ENCODE measurements at places on chromosomes 16 and 17.

DNA sequence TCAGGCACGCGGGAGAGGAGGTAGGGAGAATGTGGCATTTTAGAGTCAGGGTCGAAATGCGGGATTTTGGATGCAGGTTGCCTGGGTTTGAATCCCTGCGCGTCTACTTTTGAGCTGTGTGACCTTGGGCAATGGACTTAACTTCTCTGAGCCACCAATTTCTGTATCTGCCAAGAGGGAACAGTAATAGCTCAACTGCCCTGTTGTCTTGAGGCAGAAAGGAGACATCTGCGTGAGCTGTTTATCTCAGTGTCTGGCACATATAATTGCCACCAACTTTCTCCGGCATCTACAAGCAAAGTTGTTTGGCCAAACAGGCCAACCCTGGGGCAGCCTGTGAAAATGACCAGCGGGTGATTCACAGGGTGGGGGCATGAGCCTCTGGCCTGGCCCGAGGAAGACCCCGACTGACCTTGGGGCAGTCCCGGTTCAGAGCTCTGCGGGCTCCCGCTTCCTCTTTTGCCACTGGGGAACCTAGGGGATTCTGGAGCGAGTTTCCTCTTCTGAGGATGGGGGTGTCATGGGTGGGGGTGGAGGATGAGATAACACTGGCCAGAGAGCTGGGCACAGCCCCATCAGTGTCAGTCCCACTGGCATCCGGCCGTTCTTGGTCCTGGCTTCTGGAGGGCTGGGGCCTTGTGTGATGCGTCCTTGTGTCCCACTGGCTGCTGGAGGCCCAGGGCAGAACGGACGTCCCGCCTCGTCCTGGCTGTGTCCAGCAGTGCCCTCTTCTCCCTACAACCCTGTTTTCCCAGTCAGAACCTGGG, 1.3 kb downstream of the SNN start:
- DNase-seq, result no peak

GRCh38 chr17:77111934-77112296, 28.9 kb upstream of the SEC14L1 start:
- no peak for DNase-seq

DNA sequence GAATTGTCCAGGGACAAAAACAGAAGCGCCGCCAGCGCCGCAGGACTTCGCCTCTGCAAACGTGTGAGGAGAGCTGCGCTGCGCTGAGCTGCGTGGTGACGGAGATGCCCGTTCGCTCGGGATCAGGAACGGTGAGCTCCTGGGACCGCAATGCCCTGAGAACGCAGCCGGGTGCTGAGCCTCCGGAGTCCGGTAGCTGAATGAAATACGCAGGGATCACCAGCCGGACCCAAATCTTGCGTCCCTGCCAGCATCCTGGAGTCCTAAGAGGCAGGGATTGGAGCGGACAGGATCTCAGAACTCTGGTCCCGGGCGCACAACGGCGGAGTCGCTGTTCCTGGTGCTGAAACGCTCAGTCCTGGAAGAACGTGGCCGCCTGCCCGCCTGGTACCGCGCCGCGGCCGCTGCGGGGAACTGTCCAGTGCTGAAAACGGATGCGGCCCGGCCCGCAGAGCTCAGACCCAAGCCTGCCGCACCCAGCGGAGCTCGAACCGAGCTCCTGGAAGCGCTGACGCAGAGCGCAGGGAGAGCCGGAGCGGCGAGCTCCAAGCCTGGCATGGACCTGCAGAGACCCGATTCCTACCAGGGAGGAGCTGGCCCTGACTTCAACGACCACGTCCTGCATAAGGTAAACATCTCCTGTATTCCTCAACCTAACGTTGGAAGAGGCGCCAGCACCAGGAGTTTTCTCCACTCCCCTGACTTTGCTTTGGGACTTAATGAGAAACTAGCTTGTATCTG, 41.5 kb downstream of the CD300LF start:
- DNase-seq, result peak; percentile 37

DNA sequence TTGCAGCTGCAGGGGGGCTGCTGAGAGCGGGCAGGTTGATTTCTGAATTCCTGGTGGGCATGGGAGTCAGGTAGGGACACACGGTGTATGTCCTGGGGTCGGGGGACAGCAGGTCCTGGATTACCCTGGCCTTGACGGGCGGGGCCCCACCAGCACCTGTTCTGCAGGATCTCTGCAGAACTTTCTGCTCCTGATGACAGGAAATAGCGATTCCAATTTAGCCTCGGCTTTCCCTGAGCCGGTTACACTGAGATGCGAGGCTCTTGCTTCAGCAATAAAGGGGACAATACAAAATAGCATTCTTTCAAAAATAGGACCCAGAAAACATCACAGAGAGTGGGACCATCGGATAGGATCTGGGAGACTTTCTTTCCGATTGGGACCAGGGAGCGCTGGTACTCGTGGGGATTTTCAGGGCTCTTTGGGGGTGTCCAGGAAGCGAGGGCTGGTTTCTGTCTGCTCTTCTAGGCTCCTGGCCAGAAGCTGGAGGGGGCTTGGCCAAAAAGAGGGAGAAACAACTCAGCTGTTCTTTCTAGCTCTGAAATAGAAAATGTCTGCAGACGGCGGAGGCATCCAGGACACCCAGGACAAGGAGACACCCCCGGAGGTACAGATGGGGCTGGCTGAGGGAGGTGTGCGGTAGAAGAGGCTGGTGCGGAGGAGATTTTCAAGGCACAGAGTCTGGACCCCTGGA, 642 bp downstream of the ZNF205 start:
- no peak for DNase-seq

DNA sequence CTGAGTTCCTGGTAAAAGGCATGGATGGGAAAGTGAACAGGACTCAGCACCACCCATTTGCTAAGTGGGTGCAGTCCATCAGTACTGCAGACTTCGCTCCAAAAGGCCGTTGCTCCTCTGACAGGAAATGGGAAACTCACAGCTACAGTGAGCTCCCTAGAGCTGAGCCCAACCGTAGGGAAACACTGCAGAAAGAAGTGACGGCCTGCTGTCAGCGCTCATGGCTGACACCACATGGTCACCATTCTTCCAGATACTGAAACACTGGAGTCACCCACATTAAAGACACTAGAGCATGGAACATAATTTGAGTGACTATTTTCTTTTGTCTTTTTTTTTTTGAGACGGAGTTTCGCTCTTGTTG, 31.9 kb downstream of the UBE2O start:
- DNase-seq, result no peak

GRCh38 chr17:227078-227945, 45.9 kb upstream of the DOC2B start:
- DNase-seq, result no peak

DNA sequence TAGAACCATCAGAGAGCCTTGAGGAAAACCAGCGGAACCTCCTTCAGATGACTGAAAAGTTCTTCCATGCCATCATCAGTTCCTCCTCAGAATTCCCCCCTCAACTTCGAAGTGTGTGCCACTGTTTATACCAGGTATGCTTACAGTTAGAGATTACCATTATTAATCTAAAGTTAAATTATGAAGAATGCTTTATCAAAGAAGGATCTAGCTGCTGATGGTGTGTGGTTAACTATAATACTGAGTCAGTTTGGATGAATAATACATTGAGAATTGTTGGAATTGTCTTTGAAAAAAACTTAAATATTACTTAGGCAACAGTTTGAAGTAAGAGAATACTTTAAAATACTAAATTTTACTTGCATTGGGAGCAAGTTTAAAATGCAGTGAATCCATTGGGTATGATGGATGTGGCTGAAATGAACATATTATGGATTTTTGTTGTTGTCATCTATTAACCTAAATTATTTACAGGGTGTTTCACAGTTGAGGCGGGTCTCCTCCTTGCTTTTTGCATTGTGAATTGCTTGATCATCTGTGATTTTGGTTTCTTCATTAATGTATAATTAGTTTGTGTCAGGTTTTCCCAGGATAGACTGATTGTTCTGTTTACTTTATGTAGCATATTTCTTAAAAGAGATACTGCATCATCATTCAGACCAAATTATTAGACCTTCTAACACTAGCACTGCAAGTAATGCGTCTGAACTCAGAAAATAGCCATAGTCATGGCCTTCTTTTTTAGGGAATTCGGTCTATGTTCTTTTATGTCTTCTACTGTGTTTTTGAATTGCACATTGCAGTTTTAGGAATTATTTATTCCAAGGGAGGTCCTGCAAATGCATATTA, 47.8 kb downstream of the OMG start:
- DNase-seq, result no peak

GRCh38 chr17:7060165-7060891, 16.4 kb upstream of the SLC16A11 start:
- no peak for DNase-seq

GRCh38 chr17:79755591-79755990, 22.4 kb upstream of the CBX2 start:
- DNase-seq, result no peak

- no peak for DNase-seq
These were observed 50.1 kb downstream of the XPO6 start for GRCh38 chr16:28161626-28162025.

DNA sequence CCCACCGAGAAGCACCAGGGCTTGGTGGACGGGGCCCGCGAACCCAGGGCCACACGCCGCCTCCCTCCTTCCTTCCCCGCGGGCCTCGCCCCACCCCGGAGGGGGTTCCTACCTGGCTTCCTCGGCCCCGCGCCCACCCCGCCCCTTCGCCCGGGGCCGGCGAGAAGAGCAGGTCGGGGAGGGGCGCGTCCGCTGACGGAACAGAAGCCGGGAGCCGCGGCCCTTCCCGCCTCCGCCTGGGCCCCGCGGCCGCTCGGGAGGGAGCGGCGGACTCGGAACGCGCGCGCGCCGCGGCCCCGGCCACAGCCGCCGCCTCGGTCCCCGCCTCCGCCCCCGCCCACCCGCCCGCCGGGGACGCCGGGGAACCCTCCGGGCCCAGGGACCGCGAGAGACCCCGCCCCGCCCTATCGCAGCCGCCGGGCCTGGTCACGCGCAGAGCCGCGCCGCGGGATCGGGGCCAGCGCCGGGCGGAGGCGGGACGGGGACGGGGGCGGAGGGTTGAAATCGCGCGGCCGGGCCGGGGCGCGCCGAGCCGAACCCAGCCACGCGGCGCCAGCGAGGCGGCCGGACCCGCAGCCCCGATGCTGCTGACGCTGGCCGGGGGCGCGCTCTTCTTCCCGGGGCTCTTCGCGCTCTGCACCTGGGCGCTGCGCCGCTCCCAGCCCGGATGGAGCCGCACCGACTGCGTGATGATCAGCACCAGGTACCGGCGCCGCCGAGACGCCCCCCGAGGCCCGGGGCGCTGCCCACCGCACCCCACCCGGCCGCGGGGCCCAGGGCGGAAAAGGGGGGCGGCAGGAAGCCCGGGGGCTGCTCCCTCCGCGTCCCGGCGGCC, at the start of gene TLCD3A:
Gene TLCD3A (plus strand): TSS at position 530 of the 835 bp plus-strand sequence. CDS start 52 bp downstream, at position 582.
- DNase-seq, result peak; percentile 21
